ENCODE measurements at places on chromosomes 7 and 10. TPM values are rescaled to one million over a fixed set of nuclear protein-coding genes. Genes with fewer than 3 reads are reported as not detected.

GRCh38 chr10:32239769-32240168 lies 107.2 kb downstream of the EPC1 start:
- ATAC-seq, result no peak

The SAP25 gene
- total RNA-seq, result 7.6 TPM

The TMEM139 gene
- total RNA-seq, result 0.86 TPM

The HTR7 gene
- 0.16 TPM for total RNA-seq

The C7orf57 gene
- total RNA-seq, result 0.32 TPM

The SLIT1 gene
- 0.56 TPM for total RNA-seq

The LRIT1 gene
- total RNA-seq, result not detected

- no peak for ATAC-seq
Measured at GRCh38 chr10:80561950-80562349, 24.2 kb downstream of the SH2D4B start.

The DYNC1I1 gene
- total RNA-seq, result not detected

The EIF5AL1 gene
- 0.26 TPM for total RNA-seq

DNA sequence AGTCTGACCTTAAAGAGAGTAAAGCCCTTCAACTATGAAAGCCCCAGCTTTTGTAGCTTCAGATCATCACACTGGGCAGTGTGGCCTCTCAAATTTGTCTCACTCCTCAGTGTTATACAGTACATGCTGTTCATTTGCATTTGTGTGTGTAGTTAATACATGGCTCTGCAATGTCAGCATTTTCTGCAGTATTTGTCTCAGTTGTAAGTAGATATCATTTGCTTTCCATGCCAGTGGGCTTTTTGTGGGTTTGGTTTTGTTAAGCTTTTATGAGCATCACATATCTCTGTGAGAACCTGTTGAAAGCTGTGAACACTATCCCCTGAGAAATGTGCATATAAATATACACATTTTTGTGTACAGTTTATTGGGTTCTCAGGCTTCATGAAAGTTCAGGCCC lies 57.0 kb downstream of the ZNF277 start:
- ATAC-seq, result no peak

DNA sequence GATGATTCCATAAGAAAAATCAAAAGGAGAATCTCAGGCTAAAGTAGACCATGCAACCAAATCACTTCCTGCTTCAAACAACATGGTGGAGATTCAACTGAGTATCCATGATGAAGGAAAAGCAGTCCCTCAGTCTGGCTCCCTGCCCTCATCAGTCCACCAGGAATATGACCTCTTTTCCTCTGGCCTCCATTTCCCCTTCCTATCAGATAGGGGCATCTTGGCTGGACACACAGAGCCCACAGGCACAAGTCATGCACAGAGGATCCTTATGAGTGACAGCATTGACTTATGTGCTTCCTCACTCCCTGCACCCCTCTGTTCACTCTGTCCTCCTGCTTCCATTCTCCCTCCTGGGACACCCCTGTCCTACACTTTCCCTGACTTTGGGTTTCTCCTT lies 16.8 kb downstream of the PIP start:
- ATAC-seq, result no peak

GRCh38 chr7:30734497-30734896 lies 17.4 kb upstream of the INMT start:
- no peak for ATAC-seq

The SEM1 gene
- total RNA-seq, result 28.2 TPM

The PAX4 gene
- total RNA-seq, result not detected

- no peak for ATAC-seq
Measured at GRCh38 chr7:31603046-31603445, 84.0 kb upstream of the PPP1R17 start.

GRCh38 chr10:22251751-22252223 lies 34.0 kb upstream of the EBLN1 start:
- ATAC-seq, result peak; percentile 22

The MRPS24 gene
- total RNA-seq, result 68.0 TPM

- no peak for ATAC-seq
Measured at GRCh38 chr7:91554883-91555282, 290.6 kb downstream of the FZD1 start.

The SPDYE5 gene
- total RNA-seq, result 0.24 TPM

The ST7 gene
- total RNA-seq, result 14.4 TPM

- ATAC-seq, result peak; percentile 44
Measured at GRCh38 chr7:131008840-131009711, 275.1 kb upstream of the KLF14 start.

- ATAC-seq, result peak; percentile 38
Measured at GRCh38 chr7:69757981-69758430, 159.7 kb downstream of the AUTS2 start.

DNA sequence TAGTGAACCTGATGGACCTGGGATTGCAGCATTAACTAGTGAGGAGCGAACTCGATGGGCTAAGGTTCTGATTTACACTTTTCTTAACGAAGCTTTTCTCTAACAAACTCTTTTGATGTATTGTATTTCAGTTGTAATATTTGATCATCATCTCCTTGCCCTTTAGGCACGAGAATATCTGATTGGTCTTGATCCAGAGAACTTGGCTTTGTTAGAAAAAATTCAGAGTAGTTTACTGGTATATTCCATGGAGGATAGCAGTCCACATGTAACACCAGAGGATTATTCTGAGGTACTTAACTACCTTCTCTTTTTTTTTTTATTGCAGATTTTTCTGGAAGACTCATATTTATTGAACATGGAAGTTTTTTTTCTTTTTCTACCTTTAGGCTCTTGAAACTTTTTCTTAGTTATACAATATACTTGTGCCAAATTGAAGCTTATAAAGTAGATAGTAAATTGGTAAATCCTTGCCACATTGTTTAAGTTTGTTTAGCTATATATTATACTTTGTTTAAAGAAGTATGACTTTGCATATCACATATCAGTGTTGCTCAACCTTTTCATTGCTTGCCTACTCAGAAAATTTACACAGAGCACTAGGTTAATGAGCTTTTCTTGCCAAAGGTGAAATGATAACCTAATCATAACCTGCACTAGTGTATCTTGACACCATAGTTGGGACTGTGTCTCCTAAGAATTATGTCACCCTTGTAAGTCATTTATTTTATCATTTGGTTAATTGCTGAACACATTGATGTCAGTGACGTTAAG lies 30.4 kb downstream of the CROT start:
- no peak for ATAC-seq

Data from activated T-helper 17 cell treated with anti-CD3 and anti-CD28 coated beads, Interleukin-2, amount 50 U/mL, for 72 hours (primary cell).